Activated T-cell treated with anti-CD3 and anti-CD28 coated beads for 24 hours (primary cell): ENCODE measurements at places on chromosomes 6 and 20.

DNA sequence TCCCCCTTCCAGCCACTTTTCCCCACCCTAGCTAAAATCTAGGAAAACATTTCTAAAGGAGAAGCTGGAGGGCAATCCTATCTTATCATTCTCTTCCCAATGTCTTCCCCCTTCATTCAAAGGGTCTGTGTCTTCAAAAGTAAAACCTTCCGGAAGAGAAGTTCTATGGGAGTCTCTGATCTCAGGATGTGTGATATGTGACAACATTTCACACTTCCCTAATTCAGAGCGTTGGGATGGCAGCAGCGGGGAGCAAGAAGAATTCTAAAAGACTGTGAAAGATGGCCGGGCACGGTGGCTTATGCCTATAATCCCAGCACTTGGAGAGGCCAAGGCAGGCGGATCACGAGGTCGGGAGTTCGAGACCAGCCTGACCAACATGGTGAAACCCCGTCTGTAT lies 65.4 kb upstream of the AKIRIN2 start:
- DNase-seq = no peak

DNA sequence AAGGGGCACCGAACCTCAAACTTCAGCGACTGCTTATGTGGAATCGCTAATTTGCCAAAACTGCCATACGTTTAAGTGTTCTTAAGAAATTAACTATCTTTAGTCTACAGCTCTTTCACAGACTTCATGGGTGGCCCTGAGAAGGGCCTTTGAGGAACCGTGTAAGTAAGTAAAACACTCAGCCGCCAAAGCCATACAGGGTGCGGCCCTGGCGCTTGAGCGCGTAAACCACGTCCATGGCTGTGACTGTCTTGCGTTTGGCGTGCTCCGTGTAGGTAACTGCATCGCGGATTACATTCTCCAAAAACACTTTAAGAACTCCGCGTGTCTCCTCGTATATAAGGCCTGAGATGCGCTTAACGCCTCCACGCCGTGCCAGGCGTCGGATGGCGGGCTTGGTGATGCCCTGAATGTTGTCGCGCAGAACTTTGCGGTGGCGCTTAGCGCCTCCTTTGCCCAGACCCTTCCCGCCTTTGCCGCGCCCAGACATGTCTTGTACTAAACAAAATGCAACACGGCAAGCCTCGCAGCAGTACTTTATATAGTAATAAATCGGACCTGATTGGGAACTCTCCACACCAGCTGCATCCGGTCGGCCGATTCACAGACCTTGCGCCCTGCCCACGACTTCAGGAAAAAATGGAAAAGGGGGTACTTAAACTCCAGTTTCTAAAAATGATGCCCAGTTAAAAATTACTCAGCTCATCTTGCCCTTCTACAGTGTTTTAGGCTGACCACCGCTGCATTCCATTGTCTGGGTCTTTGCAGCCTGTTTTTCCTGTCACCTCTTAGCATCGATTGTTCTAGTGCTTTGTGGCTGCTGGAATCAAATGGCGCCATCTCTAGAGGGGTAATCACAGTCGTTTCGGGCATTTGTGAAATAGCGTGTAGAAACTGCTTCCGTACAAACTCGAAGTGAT lies 38.9 kb downstream of the OR2B2 start:
- peak; percentile 56 for DNase-seq

DNA sequence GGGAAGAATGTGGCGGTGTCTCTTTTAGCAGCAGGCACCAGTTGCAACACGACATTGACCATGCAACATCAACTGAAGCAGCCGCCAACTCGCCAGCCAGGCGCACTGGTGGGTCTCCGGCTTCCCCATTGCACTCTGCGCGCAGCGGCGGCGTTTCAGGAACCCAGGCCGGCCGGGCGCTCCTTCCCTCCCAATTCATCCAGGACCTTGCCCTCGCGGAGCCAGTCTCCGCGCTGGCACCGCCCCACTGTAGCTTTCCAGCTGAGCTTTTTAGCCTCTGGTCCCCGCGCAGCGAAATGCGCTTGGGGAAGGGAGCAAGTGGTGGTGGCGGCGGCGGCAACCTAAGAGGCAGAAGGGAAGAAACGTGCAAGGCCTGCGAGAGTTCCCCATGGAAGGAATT lies 297.9 kb upstream of the RIMS1 start:
- DNase-seq = no peak

DNA sequence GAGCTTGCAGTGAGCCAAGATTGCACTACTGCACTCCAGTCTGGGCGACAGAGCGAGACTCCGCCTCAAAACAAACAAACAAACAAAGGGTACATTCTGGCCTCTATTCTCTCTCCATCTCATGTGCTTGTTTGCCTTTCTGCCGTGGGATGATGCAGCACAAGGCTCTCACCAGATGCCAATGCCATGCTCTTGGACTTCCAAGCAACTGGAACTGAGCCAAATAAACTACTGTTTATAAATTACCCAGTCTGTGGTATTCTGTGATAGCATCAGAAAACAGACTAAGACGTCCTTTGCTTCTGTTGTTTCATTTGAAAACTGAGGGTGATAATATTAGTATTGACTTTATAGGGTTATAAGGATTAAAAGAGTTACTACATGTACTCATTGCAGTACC lies 3.6 kb upstream of the BRD2 start:
- DNase-seq = no peak

DNA sequence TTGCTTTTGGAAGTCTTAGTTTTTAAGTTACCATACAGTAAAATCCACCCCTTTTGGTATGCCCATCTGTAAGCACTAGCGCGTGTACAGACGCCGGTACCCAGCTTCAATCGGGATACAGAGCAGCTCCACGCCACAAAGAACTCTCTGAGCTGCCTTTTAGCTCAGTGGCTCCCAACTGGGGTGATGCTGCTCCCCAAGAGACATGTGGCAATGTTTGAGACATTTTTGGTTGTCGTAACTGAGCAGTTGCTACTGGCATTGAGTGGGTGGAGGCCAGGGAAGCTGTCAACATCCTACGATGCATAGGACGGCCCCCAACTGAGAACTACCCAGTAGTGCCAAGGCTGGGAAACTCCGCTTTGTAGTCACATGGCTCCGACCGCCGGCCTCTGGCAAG lies 73.3 kb downstream of the BMP7 start:
- no peak for DNase-seq

- no peak for DNase-seq
Measured at GRCh38 chr6:109962271-109962670, 15.8 kb upstream of the GPR6 start.

GRCh38 chr20:9809271-9809670 lies 29.6 kb downstream of the PAK5 start:
- no peak for DNase-seq

GRCh38 chr20:32168184-32168910 lies 39.2 kb downstream of the PLAGL2 start:
- no peak for DNase-seq

DNA sequence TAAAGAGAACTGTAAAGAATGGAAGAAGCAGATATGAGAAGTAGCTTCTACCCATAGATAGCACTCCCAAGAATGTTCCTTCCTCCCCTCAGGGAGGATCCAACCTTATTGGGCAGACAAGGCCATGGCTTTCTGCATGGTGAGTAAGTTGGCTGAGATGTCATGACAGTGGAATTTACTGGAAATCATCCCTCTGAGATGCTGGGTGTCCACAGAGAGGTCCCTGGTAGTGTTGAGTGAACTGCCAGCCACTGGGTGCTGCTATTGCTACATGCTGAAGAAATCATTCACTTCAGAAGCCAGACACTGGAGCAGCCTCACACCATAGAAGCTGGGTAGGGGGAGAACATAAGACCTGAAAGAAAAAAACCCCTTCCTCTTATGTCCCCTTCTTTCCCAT lies 46.4 kb upstream of the FERMT1 start:
- no peak for DNase-seq

GRCh38 chr6:37024656-37025337 lies 19.3 kb downstream of the FGD2 start:
- DNase-seq = peak; percentile 28

DNA sequence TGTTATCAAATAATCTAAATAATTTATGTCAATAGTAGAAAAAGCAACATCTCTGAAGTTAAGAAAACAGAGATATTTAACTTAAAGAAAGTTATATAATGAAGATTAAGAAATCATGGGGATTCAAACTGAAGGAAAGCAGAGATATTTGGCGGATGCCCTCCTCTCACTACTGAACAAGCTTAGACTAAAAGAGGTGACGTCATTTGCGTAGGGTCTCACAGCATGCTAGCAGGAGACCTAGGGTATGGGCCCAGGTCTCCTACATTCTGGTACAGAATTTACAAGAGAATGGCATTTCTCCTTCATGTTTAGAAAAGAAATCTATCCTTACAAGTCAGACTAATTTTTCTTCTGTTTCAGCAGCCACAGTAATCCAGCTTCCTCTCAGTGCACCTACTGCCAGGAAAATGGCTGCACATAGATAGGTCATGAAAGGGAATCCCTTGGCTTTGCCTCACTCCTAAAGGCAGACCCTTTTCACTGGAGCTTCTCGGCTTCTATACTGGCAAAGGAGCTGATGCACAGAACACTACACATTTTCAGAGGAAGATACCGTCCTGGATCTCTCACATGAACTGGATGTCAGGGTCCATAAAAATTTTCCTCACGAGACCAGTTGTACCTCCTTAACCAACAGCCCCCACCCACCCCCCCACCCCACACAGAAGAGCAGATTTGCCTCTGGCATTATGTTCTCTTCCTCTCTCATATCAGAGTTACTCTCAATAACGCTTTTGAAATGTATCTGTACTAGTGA lies 41.8 kb upstream of the DST start:
- no peak for DNase-seq

- no peak for DNase-seq
Measured at GRCh38 chr6:24504649-24505586, 10.1 kb downstream of the ALDH5A1 start.

DNA sequence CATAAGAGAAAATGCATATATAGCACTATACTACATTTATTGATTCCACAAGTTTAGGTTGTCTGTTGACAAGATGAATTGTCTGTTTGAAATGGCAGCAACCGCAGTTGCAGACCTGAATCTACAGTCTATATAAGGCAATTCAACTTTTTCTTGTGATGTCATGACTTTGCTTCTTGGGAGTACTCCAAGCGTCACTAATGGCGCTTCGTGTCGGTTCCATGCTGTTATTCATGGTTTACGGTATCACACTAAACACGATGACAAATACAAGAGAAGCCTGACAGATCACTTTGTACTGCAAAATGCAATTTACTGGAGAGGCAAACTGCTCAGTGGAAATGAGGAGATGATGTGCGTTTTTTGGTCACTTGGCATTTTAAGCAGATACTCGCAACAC lies 280.3 kb upstream of the TCF21 start:
- no peak for DNase-seq

DNA sequence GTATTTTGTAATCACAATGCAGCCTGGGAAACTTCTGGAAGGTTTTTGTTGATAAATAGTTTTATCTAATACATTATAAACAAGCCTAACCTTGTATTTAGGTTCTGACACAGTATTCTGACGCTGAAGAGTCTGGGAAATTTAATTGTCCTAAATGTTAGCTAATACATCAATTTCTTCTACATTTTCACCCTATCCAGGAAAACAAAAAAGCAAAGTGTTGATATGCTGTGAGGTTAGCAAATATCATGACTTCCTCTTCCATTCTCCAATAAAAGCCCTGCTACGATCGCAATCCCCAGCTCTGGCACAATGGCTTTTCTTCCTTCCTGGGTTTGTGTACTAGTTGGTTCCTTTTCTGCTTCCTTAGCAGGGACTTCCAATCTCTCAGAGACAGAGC lies at the start of gene C6orf58:
Gene C6orf58, plus strand, starts transcription at position 301 of the 400 bp plus-strand sequence. Its CDS starts 12 bp downstream, at position 313.
- DNase-seq = no peak

DNA sequence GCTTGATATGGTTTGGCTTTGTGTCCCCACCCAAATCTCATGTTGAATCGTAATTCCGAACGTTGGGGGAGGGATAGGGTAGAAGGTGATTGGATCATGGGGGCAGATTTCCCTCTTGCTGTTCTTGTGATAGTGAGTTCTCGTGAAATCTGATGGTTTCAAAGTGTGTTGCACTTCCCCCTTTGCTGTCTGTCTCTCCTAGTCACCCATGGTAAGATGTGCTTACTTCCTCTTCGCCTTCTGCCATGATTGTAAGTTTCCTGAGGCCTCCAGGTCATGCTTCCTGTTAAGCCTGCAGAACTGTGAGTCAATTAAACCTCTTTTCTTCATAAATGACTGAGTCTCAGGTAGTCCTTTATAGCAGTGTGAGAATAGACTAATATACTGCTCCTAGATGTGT lies 19.9 kb downstream of the PFDN4 start:
- no peak for DNase-seq

- no peak for DNase-seq
Measured at GRCh38 chr6:20744911-20745557, 210.8 kb downstream of the CDKAL1 start.

DNA sequence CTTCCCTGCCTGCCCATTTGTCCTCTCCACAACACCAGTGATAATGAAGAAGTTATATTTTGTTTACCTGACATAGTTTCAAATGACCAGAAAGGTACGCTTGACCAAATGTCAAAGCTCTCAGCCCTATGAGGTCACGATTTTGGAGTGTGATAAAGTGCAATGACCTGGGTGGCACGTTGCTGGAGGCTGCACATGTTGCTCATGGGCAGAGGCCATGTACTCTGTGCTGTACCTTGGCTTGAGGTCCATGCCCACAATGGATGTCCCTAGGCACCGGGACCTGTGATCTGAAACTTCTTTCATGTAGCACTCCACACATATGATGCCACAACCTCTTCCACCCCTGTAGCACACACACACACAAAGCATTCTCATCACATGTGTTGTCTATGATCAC lies 164.0 kb upstream of the HEY2 start:
- DNase-seq = no peak

DNA sequence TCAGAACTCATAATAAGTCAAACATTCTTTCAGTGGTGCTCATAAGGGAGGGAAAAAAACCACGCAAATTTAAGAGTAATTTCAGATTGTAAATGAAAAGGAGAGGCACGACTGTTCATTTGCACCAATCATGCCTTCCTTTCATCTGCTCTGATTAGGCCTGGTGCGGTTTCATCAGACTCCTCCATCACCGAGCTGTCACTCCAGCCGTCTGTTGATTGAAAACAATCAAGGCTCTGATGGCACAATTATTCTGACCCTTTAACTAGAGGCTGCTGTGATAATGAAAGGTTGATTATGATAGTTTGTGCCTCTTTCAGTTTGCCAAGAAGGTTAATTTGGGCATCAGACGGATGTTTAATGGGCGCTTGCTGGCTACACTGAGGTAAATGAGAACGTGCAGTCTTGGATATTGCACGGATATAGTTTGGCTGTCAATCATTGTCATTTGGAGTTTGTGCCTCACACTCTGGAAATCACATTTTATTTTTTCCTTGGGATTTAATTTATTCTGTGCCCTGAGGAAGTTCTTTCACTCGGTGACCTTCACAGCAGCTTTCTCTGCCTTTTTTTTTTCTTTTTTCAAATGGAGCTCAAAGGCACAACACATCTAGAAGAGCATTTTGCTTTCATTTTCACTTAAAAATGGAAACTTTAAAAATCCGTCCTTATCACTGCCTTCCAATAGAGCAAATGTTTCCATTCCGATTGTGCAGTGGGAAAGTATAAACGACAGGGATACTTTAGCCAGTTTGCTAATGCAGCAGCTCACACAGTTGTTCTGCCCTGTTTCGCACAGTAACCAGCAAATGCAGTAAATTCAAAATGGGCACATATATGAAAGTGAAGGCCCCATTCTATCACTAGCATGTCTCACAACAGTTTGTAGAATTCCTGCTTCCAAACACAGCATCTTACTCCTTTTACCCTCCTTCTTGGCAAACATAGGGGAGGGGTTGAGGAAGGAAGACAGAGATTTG lies 172.8 kb downstream of the KLHL32 start:
- DNase-seq = no peak

GRCh38 chr6:72869621-72870020 lies 247.8 kb downstream of the KCNQ5 start:
- DNase-seq = no peak

- no peak for DNase-seq
Measured at GRCh38 chr20:33450867-33451266, 7.3 kb upstream of the SNTA1 start.
